NCI-H1436 treated with DMSO at 0.1 percent for 48 hours (cell line): ENCODE measurements at places on chromosomes 13 and 19.

DNA sequence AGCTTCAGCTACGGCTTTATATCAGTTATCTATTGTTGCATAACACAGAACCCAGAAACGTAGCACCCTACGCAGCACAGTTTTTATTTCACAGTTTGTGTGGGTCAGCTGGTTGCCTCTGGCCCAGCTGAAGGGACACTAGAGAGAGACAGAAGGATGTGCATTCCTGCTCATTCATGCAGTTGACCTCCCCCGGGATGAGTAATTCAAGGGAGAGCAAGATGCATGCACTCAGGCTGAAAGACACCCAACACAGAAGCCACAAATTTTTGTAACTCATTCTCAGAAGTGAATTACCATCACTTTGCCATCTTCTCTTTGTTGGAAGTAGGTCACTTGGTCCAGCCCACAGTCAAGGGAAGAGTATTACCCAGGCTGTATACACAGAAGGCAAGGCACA lies 89.5 kb downstream of the EFNB2 start:
- no peak for DNase-seq

DNA sequence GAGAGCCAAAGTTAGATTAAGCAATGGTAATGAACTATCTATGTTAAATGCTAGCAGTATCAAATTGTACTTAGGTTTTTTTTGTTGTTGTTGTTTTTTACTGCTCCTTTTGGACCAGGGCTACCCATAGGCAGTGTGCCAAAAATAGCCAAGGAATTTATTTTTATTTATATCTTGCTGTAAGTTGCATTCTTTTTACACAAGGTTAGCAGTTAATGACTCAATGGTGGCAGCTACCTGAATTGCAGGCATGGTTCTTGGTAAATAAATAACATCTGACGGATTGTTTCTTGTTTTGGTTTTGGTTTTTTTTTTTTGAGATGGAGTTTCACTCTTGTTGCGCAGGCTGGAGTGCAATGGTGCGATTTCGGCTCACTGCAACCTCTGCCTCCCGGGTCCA lies 194.8 kb upstream of the TSC22D1 start:
- no peak for DNase-seq

DNA sequence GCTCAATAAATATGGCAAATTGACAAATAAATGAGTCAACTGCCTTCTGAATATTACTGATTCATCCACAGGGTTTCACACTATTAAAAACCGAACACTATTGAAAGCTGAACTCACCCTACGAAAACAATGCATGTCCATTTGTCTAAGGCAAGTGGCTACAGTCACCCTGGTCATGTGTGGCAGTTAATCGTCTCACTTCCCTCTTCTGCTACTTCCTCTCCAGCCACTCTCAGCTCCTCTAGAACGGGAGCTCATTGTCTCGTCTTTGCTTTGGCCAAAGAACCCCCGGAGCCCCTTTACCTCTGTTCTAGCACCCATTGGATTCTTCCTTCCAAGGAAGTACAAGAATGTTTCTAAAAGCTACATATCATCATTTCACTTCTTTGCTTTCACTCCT lies 74.4 kb upstream of the ZNF599 start:
- no peak for DNase-seq

- DNase-seq: no peak
Measured at GRCh38 chr19:6979399-6979798, 41.8 kb downstream of the MBD3L2B start.

DNA sequence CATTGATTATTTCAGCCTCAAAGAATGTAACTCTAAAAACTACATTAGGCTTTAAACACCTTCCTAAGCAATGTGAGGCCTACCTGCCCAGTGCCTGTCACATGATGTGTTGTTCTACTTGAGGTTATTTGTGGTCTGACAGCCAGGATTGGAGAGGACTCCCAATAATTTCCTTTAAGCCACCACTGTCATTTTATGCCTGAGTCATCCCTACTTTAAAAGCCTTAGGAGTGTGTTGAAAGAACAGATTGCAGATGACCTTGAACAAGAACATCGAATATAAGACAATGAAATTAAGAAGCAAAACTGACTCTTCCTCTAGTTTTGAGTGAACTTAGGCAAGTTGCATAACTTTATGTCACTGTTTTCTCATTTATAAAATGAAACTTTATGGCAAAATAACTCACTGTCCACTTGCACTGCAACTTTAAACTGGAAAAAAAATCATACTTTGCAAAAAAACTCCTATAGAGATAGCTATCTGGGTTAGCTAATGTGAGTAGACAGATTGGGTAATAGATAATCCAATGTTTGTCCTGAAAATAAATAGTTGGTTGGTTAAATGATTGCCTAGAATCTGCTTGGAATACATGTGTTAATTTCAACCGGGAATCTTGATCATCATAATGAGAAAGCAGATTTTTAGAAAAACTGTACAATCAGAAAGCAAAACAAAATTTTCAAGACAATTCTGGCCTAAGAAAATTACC lies 361.2 kb downstream of the SUCLA2 start:
- DNase-seq: no peak

DNA sequence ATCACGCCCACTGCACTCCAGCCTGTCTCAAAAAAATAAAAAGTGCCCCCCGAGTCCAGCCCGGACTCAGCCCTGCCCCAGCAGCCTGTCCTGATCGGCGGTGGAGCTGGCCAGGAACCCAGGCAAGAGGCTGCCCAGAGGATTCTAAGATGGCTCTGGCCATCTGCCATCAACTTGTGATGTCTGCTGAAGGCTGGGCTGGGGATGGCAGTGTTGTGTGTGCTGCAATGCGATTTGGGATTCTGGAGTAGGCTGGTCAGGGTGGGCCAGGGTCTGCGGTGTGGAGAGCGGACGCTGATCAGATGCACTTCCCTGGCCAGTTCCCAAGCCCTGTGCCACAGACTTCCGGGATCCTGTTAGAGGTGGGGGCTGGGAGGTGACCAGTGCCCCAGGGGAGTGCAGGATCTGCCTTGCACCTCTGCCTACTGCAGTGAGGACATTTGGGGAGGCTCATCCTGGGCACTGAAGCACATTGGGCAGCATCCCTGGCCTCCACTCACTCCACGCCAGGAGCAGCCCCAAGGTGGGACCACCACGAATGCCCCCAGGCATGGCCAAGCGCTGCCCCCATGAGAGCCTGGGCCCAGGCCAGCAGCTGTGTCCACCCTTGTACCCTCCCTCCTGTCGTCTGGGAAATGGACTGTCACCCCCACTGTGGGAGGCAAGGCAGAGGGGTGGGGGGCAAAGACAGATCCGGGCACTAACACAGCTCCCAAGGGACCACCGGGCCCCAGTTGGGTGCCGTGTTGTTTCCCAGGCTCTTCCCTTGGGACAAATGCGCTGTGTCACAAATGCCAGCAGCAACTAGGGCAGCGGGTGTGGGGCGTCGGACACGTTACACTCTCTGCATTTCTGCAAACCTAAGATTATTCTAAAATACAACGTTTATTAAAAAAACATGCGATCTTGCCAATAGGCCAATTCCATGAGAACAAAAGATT lies 3.4 kb upstream of the TBXA2R start:
- no peak for DNase-seq

- no peak for DNase-seq
Measured at GRCh38 chr19:35228177-35228930, at the start of gene FAM187B. TSS of gene FAM187B (minus strand) at chr19:35228739. CDS start at chr19:35228680, 59 bp downstream.

GRCh38 chr19:19568802-19569756 lies 31.0 kb downstream of the CILP2 start:
- no peak for DNase-seq

DNA sequence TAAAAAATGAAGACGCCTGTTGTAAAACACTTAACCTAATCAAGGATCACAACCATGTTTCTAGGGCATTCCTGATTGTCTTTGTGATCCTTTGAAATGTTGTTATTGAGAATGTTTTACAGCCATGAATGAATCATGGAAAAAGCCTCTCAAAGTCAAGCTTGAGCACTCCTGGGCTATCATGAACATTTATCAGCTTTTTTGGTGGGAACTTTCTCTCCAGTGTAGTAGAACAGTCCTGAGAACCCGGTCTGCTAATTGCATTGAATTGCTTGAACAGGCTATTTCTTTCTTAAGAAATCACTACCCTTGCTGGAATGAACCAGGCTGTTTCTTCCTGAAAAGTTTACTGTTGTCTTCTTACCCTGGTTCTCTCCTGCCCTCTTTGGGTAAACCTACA lies 516.5 kb downstream of the FGF9 start:
- no peak for DNase-seq

- no peak for DNase-seq
Measured at GRCh38 chr13:86825410-86825809, 845.8 kb upstream of the SLITRK5 start.

DNA sequence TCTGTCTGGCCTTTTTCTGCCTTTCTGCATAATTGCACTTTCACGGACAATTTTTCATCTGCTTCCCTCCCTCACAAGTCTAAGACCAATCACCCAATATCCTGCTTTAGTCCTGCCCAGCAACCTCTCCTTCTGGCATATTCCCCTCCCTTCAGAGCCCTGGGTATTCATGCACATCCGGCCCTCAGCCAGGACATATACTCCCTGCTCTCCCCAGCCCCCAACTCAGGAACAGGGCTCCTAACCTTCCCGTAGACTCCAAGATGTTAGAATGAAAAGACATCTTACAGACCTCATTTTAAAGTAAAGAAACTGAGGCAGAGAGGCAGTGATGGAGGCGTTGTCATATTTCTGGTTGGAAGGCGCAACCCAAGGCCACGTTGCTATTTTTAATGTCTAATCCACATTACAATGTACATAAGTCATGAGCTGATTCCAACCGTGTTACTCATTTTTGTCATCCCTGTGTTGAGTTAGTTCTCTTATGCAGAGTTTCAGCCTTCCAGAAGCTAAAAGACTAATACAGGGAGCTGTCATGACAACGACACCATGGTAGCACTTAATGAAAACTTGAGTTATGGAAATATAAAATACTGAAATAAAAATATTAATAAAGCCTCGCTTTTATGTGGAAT lies 209.2 kb downstream of the TSHZ3 start:
- DNase-seq: no peak

GRCh38 chr19:47891923-47892666 lies 6.0 kb upstream of the SULT2A1 start:
- no peak for DNase-seq

GRCh38 chr13:24664726-24665409 lies 15.3 kb upstream of the ATP12A start:
- no peak for DNase-seq

DNA sequence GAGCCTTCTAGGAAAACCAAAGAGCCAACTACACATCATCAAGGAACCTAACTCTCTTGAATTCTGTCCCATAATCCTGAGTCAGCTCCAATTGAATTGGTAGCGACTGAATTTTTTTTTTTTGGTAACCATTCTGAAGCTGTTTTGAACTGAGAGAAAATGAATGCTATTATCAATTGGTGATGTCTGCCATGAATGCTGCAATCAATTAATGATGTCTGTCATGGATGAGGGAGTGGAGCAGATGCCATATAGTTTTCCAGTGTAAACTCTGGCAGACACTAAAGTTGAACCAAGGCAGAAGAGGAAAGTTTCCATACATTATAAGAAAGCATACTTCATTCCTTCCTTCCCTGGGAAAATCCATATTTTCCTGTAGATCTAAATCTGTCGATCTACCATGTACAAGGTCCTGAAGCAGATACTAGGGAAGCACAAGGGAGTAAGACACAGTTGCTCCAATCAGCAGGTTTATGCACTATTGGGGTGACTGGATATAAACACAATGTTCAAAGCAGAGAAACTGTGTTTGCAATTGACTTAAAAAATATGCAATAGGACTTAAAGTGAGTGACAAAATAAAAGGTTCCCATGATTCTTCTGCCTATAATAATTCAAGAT lies 48.8 kb downstream of the MBD3L1 start:
- DNase-seq: no peak

DNA sequence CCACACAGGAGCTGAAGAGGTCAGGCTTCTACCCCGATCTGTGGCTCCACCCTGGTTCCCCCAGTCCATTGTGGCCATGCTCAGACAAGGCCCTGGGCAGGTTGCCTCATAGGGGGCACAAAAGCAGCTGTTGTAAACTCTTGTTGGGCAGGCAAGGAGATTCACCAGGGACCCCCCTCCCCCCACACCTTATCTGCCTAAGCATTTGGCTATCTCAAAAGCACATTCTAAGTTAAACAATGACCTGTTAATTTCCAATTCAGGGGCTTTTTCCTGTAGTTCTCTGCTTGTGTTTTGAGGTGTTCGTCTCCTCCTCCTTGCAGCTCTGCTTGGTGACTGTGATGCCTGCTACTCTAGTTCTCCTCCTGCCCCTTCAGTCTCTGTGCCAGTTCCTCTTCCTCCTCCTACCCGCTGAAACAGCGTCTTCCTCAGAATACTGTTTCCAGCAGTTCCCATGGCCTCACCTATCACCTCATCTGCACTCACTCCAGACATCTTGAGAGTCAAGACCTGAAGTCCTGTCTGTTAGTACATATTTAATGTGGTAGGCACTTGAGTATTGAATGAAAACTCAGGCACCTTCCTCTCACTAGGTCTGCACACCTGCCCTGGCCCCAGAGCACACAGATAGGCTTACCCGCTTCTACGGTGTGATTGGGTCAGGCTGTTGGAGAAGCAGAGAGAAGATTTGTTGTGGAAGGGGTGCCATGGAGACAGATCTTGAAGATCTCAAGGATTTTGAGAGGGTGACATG lies 31.7 kb downstream of the SPATA13 start:
- DNase-seq: no peak

DNA sequence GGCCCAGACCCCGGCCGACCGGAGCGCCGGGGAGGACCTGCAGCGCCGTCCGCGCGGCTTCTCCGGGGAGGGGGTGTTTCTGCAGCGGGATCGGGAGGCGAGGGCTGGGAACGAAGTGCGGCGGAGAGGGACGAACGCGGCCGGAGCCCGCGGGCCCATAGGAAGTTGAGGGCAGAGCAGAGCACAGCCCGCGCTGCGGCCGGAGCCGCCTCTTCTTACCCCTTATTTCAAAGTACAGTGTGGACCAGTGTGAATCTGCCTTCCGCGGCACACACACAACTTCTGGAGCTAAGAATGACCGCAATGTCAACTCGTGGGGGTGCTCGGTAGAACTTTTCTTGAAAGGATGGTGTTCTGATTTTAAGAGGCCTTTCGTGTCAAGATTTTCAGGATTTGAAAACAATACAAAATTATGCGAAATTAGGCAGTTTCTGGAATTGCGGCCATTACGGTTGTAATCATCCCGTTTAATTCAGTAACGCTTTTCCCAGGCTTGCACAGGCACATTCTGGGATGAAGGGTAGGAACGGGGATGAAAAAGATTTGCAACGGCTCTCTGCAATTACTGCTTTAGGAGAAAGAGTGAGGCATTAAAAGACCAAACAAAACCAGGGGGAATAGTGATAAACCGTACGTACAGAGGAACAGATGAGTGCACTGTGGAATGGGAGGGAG lies 821 bp downstream of the TDRD3 start:
- DNase-seq: no peak

DNA sequence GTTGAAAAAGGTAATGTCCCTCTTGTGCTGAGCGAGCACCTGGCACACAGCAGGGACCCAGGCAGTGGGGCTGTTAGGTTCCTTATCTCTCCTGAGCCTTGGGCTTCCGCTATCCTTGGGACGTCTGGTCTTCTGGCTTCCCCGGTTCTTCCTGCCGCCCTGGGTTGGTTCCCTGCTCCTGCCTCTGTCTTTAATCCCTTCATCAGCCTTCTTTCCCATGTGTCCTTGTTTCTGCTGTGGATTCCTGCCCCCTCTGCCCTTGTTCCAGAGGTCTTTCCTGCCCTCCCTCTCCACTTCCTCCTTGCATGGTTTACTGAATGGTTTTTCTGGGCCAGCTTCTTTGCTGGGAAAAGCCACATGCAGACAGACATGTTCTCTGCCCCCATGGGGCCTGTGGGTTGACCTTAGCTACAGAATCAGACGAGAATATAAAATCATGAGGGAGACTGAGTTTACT lies 2.6 kb downstream of the EPN1 start:
- no peak for DNase-seq

GRCh38 chr13:88526853-88527215 lies 855.7 kb downstream of the SLITRK5 start:
- no peak for DNase-seq

- DNase-seq: no peak
Measured at GRCh38 chr13:113005076-113005865, 36.3 kb downstream of the MCF2L start.
